ENCODE measurements at places on chromosomes 1 and 21.

DNA sequence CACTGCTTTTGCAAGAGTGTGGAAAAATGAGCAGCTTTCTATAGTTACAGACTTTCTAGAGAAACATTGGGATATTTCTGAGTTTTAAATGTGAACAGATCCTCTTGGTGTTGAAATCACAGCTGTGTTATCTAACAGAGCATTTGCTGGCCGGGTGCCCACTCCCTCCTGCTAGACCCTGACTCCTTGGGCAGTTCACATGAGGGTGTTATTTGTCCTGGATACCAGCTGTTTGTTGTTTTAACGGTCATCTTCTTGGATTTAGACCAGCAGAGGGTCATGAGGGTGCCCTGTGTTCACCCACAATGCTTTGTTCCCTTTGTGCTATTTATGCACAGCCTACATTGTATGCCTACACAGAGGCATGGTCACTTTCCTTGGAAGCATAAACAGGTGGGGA, 67.1 kb downstream of the CENPF start:
- no peak for DNase-seq

DNA sequence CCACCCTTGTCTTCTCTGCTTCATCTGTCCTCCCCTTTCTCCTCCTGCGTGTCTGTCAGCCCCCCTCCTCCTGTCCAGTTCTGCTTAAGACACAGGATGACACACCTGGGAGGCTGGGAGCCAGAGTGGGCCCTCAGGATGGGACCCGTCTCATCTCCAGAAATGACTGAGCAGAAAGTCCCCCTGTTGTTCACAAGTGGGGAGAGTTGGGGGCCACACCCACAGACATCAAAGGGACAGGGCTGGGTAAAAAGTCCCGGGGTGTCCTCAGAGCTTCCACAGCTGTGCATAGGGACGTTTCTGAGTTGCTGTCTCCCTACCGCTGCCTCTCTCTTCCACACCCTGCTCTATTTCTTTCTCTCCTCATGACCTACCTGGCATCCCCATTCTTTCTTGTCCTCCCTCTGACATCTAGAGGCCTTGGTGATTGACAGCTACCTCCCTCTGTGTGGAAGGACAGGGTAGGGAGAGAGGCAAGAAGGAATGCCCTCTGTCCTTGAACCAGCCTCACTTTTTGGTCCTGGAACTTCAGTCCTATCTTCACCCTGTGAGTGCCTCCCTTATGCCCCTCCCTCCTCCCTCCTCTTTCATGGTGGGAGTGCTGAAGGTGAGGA, 19.5 kb upstream of the SH2D2A start:
- DNase-seq = no peak

GRCh38 chr1:237444120-237444790, 402.3 kb downstream of the RYR2 start:
- DNase-seq = no peak

GRCh38 chr1:36517011-36517771, 34.5 kb upstream of the CSF3R start:
- DNase-seq = no peak

DNA sequence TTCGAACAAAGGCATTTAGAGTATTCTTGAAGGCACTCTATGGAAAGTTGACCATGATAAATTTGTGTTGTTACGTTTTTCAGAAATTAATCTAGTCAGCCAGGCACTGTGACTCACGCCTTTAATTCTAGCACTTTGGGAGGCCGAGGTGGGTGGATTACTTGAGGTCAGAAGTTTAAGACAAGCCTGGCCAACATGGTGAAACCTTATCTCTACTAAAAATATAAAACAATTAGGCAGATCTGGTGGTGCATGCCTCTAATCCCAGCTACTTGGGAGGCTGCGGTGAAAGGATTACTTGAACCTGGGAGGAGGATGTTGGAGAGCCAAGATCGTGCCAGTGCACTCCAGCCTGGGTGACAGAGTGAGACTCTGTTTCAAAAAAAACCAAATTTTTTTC, 130.6 kb upstream of the BRINP3 start:
- no peak for DNase-seq

GRCh38 chr21:42056996-42057689, 14.0 kb upstream of the UMODL1 start:
- peak; percentile 20 for DNase-seq

DNA sequence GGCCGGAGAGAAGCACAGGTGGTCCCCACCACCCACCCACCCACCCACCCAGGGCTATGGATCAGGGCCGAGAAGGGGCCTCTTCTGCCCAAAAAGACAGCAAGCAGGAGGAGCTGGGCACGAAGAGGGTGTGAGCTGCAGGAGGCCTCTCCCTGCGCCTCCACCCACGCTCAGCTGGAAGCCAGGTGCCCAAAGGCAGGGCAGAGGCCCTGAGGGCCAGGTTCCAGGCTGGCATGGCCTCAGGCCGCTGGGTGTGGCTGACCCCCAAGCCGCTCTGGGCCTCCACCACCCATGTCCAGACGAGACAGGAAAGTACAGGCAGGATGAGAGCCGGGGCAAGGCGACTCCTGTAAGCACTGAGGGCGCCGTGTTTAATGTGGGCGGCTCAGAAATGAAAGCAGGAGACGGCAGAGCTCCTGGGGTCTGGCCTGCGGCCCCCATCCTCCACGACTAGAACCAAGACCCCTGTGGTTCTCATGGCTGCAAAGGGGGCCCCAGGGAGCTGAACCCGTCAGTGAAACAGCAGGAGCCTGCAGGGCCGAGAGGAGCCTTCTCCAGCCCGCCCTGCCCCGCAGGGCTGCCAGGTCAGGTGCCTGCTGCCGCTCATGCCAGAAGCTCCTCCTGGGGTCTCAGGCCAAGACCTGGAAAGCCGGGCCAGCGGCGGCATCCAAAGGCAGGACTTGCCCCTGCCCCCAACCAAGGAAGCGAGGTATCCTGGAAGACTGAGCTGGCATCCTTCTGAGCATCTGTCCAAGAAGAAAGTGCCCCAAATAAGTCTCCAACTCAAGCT, 56.0 kb downstream of the MEGF6 start:
- no peak for DNase-seq

- DNase-seq = no peak
Measured at GRCh38 chr1:155455588-155456195, 106.9 kb downstream of the ASH1L start.

DNA sequence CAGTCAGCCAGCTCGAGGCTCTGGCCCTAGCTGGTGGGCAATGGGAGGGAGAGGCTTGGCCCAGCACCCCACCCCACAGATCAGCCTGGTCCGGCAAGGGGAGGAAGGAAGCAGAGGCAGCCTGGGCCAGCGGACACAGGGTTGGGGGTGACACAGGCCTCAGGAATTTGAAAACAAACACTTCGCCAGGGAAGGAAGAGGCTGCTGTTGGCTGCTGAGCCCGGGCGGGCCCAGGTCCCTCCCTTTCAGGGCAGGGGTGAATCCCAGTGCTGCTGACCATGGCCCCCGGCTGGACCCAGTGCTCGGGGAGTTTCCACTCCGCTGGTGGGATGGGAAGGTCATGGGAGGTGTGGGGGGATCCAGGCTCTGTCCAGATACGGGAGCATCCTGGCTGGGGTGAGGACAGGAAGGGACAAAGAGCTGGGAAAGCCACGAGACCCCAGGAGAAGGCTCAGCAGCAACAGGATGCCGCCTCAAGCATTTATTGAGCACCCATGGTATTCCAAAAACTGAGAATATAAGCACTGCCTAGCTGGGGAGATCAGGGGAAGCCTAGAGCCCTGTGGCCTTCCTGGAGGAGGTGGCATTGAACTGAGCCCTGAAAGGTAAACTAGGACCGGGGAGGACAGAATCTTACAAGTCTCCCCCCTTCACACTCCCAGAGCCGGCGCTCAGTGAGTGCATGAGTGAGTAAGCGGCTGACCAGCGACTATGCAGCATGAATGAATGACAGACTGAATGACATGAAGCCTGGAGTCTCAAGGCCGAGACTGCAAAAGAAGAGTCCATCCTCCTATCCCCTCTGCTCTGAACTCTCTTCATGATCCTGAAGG, 26.2 kb upstream of the EPHA2 start:
- DNase-seq = no peak

DNA sequence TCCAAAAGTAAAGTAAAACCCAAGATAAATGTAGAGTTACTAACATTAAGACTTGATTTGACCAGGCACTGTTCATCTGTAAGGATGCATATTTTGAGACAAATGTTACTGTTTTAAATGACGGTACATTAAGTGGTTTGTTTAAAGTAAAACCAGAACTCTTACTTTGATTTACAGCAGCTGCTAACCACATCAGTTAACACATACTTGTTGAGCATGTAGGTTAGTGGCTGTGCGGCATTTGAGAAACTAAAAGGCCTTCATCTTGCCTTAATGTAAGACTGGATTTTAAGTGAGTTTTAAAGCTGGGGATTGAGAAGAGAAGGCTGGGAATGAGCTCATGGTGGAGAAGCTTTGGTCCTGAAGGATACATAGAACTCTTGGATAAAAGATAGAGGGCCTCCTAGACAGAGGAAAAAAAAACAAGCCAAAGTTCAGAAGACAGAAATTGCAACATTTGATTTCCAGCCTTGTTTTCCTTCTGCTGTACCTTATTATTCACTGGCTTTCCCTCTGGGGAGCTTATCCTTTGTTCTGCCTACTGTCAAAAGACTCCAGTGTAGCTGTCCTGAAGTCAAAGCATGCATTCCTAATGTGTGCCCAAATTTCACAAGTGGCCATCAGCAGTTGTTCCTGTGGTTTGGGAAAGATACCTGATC, 66.6 kb downstream of the MTR start:
- no peak for DNase-seq

GRCh38 chr1:218090459-218090858, 194.6 kb upstream of the RRP15 start:
- no peak for DNase-seq

GRCh38 chr1:64315402-64315801, 112.0 kb downstream of the UBE2U start:
- no peak for DNase-seq

DNA sequence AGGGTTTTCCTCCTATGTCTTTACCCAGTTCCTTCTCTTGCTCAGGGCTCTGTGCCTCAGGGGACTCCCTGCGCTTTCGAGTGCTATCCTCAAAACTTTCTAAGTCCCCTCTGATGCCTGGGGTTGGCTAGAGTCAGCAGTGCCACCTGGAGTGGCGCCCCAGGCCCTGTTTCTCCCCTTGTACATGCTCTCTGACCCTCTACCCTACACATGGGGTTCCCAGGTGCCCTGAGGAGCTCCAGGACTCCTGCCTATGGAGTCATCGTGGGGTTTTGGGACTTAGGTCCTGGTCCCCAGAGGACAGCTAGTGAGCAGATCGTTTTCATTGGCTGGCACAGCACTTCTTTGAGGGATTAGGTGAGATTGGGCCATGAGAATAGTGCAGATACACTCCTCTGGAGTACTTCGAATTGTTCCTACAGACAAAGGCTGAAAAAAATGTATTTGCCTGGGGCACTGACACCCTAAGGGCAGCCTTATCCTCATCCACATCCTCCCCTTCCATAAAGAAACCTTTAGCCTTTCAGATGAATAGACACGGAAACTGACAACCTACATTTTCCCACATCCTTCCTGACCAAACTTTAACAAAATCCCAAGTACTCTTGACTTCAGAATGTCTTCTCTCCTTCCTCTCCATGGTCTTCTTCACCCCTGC, 41.5 kb downstream of the LGR6 start:
- no peak for DNase-seq

DNA sequence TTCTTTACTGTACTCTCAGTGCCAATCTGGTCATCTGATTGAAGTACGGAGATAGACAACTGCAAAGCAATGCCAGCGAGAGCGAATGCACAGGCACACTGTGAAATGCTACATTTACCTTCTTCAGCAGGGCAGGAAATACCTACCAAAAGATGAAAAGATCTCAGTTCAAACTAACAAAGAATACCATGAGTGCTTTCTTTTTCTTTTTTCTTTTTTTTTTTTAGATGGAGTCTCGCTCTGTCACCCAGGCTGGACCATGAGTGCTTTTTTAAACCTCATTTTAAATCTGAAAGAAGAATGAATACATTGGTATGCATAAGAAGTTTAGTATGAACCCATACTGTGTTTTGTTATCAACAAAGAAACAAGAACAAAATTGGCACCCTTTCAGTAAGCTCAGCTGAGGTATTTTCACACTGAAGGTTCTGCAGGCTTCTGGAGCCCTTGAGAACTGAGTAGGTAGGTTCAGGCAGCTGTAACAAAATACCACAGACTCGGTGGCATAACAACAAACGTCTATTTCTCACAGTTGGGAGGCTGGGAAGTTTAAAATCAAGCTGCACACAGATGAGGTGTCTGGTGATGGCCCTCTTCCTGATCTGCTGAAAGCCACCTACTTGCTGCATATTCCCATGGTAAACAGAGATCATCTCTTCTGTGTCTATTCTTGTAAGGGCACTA, 1.7 kb upstream of the CHI3L2 start:
- DNase-seq = no peak

DNA sequence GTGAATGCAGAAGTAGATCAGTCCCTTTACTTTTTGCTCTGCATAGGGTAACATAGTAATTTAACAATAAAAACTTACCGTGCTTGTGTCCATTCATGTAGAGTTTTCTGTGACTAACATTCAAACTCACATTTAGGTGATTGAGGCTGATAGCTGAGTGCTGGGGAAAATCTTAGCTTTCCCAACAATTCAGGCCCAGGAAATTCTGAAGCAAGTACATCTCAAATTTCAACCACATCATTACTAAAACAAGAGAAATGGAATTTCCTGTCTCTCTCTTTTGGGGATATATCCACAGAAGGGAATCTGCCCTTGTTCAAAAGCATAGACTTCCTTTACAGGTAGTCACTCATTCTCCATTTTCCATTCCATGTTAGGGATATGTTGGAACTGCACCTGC, 33.1 kb upstream of the C1orf146 start:
- no peak for DNase-seq

DNA sequence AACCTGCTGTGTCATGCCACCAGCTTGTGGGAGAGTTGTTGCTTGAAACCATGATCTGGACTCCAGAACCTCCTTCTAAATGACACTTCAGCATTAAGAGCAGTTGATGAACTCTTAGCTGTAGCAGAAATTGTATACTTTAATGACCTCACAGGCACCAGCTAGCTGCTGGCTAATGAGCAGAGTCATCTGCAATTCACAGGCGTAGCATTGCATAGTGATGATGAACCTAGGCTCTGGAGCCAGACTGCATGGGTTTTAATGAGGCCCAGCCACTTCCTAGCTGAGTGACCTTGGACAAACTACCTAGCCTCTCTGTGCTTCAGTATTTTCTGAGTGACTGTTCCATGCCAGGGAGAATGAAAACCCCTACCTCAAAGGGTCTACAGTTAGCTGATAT, 407.1 kb downstream of the LMO4 start:
- DNase-seq = no peak

DNA sequence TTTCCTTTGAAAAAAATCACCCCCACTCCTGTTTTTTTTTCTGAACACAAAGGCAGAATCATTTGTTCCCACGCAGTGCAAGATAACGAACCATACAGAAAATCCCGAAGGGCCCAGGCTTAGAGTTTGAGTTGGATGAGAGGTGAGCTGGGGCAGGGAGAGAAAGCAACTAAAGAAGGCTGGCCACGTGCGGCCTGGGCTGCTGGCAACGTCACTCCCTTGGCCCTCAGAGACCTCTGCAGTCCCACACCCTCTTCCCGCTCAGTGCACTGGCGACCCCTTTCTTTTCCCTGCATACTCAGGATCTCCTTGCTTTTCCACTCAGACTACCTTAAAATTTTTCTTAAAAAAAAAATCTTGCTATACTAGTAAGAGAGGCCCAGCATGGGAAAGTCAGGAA, 28.2 kb upstream of the CRNN start:
- DNase-seq = no peak

All from NCI-H1092 (cell line).